AG08395 (cell line): ENCODE measurements at places on chromosomes 12 and 14.

- DNase-seq, result no peak
Observed at GRCh38 chr12:62129291-62129690, 130.9 kb upstream of the USP15 start.

DNA sequence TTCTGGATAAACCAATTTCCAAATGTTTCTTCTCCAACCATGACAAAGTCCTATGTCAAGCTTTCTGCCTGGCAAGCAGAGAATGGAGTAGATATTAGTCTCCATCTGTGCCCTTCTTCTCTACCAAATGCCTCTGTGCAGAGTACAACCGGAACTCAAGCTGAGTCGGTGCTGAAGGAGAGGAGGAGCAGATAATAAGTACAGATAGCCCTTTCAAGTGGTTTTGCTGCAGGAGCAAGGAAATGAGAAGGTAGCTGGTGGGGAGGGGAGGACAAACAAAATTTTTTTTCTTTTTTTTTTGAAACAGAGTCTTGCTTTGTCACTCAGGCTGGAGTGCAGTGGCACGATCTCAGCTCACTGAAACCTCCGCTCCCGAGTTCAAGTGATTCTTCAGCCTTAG, 14.2 kb upstream of the HELB start:
- DNase-seq, result no peak

- no peak for DNase-seq
Observed at GRCh38 chr14:34857689-34858449, 17.3 kb downstream of the BAZ1A start.

- no peak for DNase-seq
Observed at GRCh38 chr12:45434094-45434493, 218.2 kb downstream of the ANO6 start.

GRCh38 chr12:98644712-98645571, at the start of the genes APAF1 and IKBIP:
TSS of gene APAF1 (plus strand) at chr12:98645290. CDS start at chr12:98648360, 3,070 bp downstream.
TSS of gene IKBIP (minus strand) at chr12:98644788. CDS start at chr12:98644701, 87 bp downstream.
- peak; percentile 97 for DNase-seq

DNA sequence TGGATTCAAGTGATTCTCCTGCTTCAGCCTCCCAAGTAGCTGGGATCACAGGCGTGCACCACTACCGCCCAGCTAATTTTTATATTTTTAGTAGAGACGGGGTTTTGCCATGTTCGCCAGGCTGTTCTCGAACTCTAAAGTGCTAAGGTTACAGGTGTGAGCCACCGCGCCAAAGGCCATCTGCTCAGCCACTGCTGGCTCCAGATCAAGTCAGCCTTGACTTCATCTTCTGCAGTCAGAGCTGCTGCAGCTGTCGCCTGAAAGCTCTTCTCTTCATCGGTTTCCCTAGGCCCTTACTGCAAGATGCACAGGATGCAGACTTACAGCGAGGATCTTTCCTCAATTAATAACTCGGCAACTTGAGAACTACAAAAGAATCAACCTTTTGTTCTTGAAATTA, 66.8 kb downstream of the CLIP1 start:
- no peak for DNase-seq

GRCh38 chr14:56487090-56487667, 92.4 kb upstream of the TMEM260 start:
- peak; percentile 6 for DNase-seq

GRCh38 chr14:64405295-64405694, 17.1 kb downstream of the MTHFD1 start:
- no peak for DNase-seq

DNA sequence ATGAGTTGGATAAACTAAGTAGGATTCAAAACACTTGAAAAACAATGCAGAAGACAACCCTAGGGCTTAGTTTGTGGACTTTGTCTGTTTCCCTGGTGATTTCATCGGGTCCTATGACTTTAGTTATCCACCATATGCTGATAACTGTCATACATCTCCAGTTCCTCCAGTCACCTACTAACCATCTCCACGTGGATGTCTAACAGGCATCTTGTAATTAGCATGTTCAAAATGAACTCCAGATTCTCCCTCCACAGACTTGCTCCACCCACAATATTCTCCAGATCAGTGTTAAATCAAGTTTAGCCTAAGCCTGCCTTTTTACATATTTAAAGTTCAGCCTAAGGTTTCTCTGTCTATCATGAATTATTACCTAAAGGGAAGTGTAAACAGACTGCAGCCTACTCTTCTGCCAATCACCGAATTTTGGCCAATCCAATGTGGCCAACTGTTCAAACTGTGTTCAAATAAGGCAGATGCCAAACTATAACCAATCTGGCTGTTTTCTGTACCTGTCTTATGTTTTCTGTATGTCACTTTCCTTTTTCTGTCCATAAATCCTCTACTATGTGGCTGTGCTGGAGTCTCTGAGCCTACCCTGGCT, 87.1 kb downstream of the PAX9 start:
- no peak for DNase-seq
